ENCODE measurements at places on chromosomes 1 and 21. TPM values are rescaled to one million over a fixed set of nuclear protein-coding genes. Genes with fewer than 3 reads are reported as not detected.

- DNase-seq: no peak
Measured at GRCh38 chr1:222060210-222060916, 318.5 kb upstream of the DUSP10 start.

GRCh38 chr1:1954831-1955441 lies 35.9 kb upstream of the TMEM52 start:
- no peak for DNase-seq

SPRR3 gene
- total RNA-seq: not detected

DNALI1 gene
- total RNA-seq: 36.5 TPM

DNA sequence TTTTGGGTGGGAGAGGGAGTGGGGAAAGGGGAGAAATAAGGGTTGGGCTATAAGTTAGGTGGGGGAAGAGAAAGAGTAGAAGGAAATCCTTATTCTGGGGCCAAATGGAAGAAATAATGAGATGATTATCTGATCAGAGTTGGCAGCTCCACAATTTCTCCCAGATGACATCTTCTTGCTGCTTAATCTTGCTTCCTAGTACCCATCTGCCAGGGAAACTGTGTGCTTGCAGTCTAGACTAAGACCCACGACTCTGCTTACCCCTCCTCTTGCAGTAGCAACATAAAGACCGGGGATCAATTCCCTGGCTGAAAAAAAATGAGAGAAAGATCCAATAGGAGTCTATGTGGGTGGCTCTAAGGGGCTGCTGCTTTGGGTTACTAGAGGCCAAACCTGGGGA lies 95.6 kb downstream of the PAPPA2 start:
- no peak for DNase-seq

Measured in neural progenitor cell (in vitro differentiated cells).